Right hindlimb (tissue), 1 donor: ENCODE measurements at places on chromosomes 7 and 10.

DNA sequence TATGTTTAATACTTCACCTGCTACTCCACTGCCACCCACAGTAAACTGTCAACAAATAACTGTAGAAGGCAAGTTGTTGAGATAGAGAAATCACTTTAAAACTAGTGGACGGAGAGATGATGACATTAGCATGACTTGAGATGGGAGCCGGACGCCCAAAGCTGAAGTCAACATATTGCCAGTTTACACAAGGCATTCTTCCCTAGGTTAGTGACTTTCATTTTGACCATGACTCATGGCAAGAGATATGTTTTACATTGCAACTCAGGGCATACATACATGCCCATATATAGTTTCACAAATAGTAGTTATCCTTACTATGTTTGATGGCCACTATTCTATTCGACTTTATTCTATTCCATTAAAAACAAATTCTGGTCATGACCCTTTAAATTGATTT lies 296.6 kb downstream of the PLXNA4 start:
- DNase-seq: no peak

DNA sequence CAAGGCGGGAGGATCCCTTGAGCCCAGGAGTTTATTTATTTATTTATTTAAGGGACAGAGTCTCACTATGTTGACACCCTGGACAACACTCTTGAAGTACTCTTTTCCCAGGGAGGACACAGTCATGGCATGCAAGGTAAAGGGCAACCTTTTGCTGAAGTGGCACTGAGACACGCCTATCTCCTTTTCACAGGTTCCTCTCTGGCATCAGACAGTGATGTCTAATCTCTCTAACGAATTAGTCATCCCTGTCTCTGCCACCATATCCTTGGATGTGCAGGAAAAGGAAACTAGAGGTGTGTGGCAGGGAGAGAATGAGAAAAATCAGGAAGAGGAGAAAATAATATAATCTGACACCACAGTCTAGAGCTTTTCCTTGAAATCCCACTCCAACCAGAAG lies 19.5 kb downstream of the CPVL start:
- no peak for DNase-seq

DNA sequence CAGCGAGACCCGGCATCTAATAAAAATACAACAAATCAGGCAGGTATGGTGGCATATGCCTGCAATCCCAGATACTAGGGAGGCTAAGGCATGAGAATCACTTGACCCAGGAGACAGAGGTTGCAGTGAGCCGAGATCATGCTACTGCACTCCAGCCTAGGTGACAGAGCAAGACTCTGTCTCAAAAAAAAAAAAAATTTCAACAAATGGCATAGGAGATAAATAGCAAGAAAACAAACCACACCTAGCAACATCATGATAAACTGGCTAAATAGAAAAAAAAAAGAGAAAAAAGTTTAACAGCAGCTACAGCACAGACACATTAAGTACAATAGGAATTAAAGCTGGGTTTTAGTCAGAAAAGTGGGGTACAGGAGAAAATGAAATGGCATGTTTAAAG lies 1034.6 kb upstream of the LRRN3 start:
- no peak for DNase-seq

- DNase-seq: no peak
These were observed 21.9 kb upstream of the CREB3L2 start for GRCh38 chr7:138023618-138024342.

DNA sequence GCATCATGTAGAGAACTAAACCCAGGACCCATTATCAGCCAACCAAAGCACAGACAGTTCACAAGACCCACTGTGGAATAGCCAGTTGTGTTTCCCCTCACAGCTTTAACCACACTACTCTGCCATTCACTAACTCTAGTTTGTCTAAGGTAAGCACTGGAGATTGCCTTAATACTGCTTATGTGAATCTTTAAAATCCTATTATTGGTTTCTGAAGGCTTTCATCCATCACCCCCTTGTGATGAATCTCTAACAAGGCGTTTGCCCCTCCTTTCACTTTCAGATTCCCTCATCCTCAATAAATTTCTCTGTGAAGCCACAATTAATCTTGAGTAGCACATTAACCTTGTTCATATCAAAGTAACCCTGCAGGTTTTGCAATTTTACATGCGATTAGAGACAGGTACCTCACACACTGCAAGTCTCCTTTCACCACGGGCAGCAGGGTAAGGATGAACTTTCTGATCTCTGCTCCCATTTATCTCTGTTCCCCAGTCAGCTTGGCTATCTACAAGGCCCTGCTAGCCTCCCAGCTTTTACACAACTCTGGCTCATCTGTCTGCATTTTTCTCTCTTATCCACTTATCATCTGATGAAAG lies 785.6 kb downstream of the REEP3 start:
- no peak for DNase-seq

- no peak for DNase-seq
These were observed 125.6 kb downstream of the CCDC71L start for GRCh38 chr7:106535234-106535932.

DNA sequence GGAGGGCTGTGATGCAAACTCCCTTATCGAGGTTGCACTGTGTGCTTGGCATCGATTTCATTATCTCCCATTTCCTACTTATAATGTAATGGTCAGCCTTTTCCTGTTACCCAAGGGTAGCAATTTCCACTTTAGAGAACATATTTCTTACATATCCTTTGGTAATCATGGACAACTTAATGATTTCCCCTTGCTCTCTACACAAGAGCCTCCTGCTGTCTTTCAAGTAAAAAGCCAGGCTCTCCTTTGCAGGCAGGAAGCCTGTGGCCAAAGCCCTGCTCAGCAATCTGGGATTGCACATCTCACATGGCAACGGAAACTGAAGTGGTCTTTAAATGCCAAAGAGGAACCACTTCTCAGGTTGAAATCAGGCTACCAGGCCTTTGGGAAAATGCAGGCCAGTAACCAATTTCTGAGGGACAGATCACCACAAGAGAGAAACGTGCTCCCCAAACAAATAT lies 86.7 kb upstream of the IKZF1 start:
- DNase-seq: no peak

DNA sequence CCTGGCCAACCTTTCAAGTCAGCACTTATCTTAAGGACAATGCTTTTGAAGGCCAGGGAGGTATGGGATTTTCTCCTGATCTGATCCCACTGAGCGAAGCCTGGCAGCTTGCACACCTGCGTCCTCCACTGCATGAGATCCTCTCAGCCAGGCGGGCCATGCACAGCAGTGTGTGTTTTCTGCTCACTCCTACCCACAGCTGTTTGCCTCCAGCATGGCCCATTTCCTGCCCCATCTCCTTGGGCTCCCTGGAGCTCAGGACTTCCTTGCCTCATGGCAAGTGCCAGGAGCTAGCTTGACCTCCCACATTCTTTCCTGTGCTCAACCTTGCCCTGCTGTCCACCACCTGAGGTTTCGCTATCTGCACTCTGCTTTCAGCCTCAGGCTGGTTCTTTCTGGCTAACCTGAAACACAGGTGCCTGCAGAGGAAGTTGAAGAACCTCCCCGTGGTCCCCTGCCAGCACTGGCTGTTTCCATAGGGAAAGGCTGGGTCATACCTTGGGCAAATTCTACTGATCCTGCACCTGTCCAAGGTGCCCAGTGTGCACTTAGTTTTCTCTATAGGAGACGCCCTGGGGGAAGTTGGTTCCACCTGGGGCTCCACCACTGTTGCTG lies 43.9 kb upstream of the EEPD1 start:
- no peak for DNase-seq

DNA sequence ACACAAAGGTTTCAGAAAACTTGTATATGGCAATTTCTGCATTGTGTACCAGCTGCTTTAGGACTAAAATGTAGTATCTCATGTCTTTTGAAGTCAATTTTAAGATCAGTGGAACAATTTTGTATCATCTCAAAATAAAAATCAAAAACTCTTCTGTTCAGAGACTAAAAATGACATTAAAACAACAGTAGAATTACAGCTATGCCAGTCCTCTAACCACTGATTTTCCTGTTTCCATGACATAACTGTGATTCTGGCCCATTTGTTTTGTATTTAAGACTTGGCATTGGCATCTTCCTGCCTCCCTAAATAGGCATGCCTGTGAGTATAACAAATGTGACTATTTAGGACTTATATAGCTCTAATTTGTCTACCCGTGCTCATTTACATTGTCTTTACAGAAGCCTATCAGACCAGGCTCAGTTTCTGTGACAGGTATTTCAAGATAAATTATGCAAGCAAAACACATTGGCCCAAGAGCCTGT lies 29.1 kb upstream of the VPS41 start:
- DNase-seq: no peak

DNA sequence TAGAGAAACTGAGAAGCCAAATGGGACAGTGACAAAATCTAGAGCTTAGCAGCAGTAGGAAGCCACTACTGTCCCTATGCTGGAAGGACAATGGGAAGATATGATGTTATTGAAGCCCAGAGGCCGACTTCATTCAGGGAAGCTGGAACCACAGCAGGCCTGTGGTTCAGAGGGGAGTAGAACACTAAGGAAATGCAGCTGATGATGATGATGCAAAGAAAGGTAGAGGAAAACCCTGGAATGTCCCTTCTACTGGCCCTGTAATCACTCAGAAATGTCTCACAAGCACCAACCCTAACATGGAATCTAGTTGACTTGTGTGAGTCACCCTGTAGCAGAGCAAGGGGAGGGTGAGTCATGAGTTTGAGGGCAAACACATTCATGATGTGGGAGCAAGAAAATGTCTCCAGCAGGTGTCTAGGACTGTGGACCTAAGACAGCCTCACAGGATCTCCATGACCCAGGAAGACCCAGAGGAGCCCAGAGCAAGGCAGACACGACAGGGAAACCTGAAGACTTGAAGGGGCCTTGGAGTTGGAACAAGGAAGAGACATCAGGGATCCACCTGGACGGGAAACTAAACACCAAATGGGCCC lies 37.0 kb upstream of the LRRC17 start:
- DNase-seq: no peak

DNA sequence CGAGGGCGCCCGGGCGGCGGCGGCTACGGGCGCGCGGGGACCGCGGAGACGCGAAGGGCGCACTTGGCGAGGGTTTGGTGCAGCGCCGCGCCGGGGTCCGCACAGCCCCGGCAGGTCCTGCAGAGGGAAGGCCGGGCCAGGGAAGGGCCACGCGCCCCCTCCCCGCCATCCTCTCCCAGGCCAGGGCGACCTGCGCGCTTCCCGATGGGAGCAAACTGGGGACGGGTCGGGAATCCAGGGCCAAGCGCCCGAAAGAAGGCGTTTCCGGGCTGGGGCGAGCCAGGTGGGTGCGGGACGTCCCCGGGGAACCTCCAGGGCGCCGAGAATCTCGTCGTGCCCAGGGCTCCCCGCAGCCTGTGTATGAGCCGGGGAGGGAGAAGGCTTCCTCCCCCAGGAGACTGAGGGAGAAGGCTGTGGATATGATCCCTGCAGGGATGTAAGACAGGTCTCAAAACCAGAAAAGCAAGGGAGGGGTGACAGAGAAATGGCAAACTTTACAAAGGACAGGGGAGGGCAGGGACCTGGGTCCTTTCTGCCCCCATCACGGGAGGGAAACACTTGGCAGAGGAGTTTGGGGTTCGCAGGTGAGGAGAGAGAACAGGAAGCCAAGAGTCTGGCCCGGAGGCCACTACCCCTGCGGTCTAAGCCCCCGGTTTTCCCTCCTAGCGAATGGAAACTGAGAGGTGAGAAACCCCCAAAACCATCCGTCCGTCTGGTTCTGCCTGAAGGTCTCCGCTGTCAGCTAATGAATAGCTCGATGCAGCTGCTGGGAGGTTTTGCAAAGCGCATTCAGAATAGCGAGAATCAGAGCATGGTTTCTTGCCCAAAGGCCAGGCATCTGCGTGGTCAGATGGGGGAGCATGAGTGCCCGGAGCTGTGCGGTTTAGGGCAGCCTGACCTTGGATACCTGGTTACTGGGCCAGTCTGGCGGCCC lies 674 bp downstream of the AMZ1 start:
- DNase-seq: no peak

GRCh38 chr7:98559958-98560357 lies 57.1 kb upstream of the NPTX2 start:
- no peak for DNase-seq

- DNase-seq: no peak
These were observed 22.4 kb downstream of the RALA start for GRCh38 chr7:39645482-39646407.

DNA sequence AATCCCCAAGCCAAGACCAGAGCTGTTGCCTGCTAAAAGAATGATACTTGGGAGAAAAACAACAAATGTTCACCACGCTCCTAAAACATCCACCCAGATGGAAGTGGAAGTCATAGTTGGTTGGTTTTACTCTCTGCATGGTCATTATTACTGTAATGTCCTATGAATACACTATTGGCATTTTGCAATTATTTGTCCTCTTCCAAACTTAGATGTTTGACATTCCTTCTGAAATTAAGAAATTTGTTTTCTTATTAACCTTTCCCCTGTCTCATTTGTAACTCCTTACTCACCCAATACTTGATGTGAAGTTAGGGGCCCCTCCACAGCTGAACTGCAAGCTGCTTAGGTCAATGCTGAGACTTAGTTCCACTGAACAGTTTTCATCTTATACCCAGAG lies 383.3 kb downstream of the INHBA start:
- DNase-seq: no peak

DNA sequence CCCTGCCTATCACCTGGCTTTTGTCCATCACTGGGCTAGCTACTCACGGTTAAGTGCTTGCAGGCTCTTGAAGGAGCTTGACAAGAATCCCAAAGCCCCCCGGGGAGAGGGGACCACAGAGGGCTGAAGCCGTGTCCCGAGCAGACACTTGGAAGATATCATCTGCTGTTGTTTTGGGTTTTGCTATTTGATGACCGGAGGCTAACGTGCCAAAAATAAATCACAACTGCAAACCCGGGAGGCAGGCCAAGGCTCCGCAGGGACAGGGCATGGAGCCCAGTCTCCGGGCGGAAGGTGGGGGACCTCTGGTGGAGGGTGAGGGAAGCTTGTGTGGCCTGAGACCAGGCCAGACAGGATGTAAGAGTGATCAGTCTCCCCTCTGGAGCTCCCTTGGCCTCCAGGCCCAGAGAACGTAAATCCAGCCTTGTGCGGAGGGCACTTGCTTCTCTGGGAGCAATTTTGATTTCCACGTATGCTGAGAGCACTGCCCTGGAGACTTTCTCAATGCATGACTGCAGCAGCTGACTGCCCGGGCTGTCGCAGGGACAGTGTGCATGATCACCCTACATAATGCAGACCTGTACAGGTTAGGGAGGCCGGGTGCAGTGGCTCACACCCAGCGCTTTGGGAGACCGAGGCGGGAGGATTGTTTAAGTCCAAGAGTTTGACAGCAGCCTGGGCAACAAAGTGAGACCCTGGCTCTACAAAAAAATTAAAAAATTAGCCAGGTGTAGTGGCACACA lies at the start of gene PHKG1:
PHKG1 (minus strand) TSS at position 164 of the 743 bp plus-strand sequence. CDS start 4,011 bp downstream, outside the sequence.
- peak; percentile 88 for DNase-seq

GRCh38 chr10:110798340-110798739 lies 73.4 kb upstream of the PDCD4 start:
- DNase-seq: no peak

DNA sequence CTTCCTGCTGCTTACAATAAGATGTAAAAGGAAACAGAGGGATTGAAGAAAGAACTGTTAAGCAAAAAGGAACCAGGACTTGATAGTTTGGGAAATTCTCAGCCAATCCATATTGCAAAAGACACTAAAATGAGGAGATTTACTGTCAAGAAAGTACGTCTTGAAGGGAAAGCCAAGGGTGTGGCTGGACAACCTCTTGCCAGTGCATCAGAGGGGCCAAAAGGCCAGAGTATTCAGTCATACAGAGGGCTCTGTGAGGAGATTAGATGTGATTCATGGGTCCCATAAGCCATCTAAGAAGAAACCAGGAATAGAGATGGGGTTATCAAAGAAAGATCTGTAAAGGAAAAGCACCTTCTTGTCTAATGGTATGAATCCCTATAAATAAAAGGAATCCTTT lies 25.4 kb upstream of the NPVF start:
- DNase-seq: no peak
